T follicular helper cell (primary cell): ENCODE measurements at places on chromosomes 7 and 10.

GRCh38 chr7:41122256-41122987 is 580.5 kb downstream of the INHBA start:
- DNase-seq = no peak

DNA sequence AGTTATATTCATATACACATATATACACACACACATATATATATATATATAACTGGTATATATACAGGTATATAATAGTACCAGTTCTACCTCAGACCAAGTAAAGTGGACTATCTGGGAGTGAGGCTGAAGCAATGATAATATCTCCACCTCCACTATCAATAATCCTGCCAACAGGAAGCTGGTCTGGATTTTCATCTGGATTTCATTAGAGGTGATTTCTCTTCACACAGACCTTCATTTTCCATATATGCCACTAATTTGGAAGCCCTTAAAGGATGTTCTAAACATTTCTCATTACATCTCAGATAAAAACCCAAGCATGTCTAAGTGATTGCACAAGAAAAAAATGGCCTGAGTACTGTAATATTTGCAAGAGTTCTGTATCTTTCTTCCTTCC is 1.7 kb upstream of the SLC35B4 start:
- DNase-seq = no peak

DNA sequence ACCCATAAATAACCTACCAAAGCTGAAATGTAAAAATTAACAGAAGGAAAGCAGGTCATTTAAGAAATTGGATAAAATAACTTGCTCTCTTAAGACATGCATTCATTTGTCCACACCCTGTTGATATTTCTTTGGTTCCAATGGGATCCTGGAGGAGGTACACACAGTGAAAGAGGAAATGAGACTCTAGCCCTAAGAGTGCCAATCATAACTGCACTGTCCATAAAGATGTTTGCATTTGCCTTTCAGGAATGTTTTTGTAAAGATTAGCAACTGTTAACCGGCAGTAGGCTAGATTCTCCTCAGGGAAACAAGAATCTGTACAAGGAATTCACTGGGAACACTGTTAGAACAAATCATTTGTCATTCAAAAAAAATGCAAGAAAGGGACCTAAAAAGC is 61.0 kb downstream of the MEOX2 start:
- no peak for DNase-seq

GRCh38 chr7:47586925-47587324 is 5.0 kb upstream of the TNS3 start:
- DNase-seq = no peak

DNA sequence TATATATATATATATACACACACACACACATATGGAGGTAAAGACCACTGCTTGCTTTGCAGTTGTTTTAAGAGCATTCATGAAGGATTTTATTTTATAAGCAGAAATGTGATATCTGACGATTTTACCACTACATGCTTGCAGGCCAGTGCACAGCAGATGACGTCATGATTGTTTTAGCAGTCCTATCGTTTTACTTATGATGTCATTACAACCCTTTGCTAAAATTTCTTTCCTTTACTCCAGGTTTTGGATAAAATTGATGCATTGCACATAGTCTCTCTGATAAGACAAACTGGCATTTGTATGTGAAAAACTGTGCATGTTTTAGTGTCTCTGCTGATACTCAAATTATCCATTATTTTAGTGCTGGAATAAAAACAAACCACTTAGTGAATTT is 9.2 kb downstream of the EGFR start:
- no peak for DNase-seq

DNA sequence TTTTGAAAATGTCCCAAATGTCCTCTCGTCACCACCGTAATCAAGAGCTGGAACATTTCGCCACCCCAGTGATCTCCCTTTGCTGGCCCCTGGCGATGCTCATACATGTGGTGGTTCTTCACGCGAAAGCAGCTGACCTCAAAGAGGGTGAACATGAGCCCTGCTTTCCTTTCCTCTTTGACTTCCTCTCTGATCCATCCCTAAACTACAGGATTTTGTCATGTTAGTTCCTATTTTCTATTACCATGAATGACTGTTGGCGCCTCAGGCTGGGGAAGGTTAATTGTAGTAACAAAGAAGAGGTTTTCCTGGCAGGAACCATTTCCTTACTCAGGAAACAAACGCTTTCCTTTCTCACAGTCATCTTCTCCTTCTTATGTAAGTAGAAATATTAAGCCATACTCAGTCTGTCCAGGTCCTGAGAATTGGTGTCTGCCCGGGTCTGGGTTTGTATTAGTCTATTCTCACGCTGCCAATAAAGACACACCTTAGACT is 114.5 kb downstream of the INSYN2A start:
- no peak for DNase-seq

- DNase-seq = no peak
Measured at GRCh38 chr10:98466861-98467505, 20.2 kb upstream of the HPS1 start.

GRCh38 chr7:74575083-74575784 is 82.3 kb upstream of the GTF2I start:
- DNase-seq = no peak

- no peak for DNase-seq
Measured at GRCh38 chr10:17504547-17505245, 50.3 kb upstream of the ST8SIA6 start.

GRCh38 chr10:97481071-97481470 is 17.2 kb downstream of the MMS19 start:
- DNase-seq = no peak

DNA sequence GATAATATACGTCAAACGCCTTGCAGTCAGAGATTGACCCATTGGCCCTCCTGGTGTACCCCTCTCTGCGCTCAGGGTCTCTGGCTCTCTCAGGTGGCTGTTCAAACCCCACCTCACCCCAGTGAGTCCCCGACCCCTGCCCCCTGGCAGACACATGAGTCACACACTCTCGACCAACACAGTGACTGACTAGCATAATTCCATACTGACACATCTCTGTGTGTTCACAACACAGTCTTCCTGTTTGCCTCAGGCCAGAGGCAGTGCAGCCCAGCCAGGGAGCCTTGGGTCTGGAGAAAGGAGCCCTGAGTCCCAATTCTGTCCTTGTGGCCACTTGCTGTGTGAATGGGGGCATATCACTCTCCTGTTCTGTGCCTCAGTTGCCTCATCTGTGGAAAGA is 40.1 kb downstream of the PALD1 start:
- DNase-seq = no peak

DNA sequence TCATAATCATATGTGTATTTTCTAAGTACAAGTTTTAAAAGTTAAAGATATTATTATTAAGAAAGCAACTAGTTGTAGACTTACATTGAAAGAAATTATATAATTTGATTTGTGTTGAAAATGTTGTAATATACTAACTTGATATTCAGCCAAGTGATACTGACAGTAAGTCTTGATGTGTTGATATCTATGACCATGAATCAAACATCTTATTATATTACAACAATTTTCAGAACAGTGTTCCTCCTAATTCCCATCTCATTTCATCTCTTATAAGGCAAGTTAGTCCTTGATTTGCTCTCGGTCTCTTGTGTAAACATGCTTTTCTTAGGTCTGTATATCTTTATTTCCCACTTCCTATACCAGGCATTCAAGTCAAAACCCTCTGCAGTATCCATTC is 269.2 kb upstream of the SEMA3E start:
- DNase-seq = no peak

DNA sequence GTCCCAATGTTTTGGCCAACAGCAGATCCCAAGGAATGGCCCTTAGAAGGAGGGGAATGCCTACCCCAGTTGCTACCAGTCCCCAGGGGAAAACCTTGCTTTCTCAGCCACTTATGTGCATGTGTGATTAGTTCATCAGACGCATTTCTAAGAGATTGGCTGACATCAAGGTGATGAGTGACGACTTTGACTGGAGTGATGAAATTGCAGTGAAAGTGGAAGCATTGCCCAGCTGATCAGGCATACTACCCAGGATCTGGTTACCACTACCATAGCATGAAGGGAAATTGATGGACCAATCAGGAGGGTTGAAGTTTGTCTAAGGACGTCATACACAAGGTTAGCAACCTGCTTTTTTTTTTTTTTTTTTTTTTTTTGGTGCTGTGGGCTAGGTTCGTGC is 90.3 kb upstream of the ELMO1 start:
- no peak for DNase-seq

DNA sequence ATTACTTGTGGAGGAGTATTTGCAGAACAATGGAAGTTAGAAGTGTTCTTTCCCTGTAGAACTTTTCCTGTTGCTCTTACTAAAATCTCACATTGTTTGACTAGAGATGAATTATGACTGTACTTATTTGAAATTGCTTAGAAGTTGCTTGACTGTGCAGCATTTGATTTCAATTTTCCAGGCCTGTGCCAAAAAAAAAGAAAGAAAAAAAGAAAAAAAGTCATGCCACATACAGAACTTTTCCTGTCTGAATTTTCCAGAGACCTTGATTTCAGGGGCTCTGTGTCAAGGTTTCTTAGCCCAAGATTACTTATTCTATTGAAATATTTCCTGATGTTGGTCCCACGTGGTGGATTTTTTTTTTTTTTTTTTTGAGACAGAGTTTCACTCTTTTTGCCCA is 3.5 kb upstream of the FAM171A1 start:
- DNase-seq = no peak

DNA sequence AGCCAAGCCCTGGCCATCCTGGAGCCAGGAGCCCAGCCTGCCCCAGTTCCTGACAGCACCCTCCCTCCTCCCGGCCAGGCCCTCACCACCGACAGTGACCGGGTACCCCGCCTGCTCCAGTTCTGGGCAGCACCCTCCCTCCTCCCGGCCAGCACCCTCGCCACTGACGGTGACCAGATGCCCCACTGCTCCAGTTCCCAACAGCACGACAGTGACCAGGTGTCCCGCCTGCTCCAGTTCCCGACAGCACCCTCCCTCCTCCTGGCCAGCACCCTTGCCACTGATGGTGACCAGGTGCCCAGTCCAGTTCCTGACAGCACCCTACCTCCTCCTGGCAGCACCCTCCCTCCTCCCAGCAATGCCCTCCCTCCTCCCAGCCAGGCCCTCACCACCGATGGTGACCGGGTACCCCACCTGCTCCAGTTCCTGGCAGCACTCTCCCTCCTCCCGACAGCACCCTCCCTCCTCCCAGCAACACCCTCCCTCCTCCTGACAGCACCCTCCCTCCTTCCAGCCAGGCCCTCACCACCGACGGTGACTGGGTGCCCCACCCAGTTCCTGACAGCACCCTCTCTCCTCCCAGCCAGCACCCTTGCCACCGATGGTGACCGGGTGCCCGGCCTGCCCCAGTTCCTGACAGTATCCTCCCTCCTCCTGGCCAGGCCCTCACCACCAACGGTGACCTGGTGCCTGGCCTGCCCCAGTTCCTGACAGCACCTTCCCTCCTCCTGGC is 40.3 kb downstream of the VIPR2 start:
- no peak for DNase-seq

GRCh38 chr10:11899067-11899876 is 76.1 kb downstream of the PROSER2 start:
- DNase-seq = no peak

DNA sequence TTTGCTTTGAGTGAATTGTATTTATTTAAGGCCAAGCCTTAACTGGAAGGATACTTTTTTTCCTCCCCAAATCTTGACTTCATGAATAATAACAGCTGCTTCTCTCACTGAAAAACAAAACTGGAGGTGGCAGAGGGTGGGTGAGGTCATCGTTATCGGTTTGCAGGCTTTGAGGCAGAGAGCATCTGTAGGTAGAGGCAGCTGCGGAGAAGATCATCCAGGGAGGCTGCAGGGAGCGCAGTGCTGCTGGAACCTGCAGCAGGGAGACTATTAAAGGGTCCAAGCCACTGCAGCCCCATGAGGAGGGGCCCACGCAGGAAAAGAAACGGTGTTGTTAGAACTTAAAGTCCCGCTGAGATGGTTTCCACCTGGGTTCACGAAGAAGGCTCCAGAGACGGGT is 112.1 kb upstream of the SDK1 start:
- no peak for DNase-seq

DNA sequence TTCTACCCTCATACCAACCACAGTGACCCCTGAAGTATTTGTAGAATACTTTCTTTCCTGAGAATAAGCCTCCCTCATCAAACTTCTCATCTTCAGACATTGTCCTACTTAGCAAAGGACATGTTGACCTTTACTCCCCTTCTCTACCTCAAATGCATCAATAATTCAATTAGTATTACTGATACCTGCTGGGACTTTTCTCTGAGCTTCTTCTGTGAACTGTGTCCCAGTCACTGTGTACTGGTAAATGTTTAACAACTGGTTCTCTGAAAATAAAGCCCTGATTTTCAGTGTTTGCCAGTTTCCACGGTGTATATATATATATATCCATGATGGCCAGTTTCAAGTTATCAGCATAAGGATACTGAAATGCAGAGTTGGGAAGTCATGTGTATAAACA is 12.2 kb downstream of the PANK1 start:
- no peak for DNase-seq

DNA sequence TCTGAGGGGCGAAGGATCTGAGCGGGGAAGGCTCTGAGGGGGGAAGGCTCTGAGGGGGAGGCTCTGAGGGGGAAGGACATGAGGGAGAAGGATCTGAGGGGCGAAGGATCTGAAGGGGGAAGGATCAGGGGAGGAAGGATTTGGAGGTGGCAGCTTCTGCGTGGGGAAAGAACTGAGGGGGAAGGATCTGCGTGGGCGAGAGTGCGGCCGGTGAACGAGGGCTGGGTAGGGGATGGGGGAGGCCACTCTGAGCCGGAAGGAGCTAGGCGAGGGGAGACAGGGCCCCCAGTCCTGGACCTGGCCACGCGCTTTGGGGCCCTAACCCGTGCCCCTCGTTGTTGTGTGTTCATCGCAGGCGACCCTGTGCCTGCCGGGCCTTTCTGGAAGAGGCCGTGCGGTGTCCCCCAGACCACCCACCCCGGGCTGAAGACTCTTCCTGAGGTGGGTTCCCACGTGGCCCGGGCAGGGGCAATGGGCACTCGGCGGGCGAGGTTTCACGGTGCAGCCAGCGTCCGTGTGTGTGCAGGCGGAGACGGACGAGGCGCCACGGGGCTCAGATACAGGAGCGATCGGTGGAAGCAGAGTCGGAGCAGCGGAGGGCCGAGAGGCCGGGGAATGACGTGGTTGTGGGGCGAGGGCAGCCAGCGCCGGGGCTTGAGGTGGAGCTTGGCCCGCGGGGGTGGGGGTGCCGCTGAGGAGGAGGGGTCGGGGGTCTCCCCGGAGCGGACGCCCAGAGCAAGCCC is 2.0 kb downstream of the CALY start:
- no peak for DNase-seq

DNA sequence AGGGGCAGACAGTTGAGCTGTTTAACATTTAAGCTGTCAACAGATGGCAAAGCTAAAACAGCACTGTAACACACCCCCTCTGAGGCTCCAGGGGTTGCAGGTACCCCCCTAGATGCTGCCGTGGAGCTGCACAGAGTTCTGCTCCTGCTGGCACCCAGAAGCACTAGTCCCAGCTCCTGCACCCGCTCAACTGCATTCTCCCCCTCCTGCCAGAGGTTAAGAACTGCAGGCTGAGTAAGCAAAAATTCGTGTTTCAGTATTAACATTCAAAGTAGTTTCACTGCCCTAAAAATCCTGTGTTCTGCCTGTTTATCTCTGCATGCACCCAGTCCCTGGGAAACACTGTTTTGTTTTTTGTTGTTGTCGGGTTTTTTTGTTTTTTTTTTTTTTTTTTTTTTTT is 790.8 kb upstream of the KCND2 start:
- no peak for DNase-seq
